ENCODE measurements at places on chromosomes 6 and 20.

DNA sequence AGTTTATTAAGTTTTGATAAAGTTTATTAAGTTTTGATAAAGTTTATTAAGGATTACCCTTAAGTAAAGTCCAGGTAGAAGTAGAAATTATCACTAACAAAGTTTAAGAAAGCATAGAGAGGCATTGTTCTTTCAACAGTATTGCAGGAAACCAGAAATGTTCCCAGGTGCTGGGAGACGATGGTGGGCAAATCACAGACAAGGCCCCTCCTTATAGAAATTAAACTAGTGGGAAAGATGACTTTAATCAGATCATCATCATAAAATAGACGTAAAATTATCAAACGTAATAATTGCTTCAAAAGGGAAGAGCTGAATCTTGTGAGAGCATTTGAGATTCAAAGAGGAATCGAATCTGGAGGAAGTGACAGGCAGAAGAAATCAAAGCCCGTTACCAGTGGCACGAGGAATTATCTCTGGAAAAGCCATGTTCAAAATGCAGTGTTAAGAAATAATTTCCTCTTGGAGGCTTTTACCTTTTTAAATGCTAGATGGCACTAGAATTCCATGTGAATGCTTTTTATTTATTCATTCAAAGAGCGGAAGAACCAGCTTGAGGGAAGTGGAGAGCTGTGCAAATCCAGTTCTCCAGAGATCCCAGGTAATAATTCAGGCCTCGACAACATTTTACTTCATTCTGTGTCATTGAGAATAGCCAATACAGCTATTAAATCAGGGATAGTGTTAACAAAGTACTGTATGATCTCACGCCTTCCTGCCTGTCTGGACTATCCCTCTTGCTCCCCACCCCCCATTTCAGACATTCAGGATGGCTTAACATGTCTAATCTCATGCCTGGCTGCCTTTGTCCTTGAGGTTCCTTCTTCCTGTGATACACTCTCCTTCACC, 1.0 kb upstream of the APMAP start:
- no peak for DNase-seq

GRCh38 chr20:23366384-23366783, 4.4 kb downstream of the GZF1 start:
- DNase-seq: no peak

DNA sequence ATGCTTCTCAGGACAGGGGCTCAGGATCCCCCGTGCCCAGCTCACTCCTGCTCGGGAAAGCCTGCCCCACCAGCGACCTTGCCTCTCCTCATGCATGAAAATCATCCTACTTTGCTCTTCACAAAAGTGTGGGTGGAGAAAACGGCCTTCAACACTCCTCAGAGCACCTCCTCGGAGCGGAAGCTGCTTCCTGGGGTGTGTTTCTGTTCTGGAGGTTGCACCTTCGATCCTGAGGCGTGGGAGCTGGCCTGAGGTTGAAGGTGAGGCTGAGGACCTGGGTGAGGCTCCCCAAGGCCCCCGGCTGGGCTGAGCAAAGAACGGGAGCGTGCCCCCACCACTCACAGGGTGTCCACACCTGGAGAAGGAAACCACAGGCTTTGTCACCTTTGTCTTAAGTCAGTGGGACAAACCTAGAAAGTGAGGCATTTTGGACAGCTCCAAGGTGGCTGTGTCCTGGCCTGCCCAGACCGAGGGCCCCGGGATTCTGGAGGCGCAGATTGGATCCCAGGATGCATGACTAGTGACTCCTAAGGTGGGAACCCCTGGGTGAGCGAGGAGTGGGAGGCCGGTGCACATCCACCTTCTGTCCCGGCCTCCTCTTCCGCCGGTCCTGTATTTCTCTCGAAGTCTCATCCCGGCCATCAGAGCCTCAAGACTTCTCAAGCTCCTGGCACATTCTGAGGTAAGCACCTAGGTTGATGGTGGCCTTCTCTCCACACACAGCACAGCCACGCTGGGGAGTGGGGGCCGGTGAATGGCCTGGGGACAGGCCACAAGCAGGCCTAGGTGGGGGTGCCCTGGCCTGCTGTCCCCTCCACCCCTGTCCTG, 104.7 kb downstream of the TMEM242 start:
- DNase-seq: no peak

- no peak for DNase-seq
These were observed 155.9 kb downstream of the NRN1 start for GRCh38 chr6:5850848-5851255.

DNA sequence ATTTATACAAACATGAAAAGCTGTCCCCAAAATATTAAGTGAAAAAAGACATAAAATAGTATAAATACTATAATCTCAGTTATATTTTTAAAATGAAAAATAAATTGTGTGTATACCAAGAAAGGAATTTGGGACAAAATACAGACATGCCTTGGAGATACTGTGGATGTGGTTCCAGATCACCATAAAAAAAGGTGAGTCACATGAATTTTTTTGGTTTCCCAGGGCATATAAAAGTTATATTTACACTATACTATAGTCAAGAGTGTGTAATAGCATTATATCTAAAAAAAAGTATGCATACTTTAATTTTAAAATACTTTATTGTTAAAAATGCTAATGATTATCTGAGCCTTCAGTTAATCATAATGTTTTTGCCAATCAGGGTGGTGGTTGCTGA, 17.4 kb upstream of the SDHAF4 start:
- no peak for DNase-seq

DNA sequence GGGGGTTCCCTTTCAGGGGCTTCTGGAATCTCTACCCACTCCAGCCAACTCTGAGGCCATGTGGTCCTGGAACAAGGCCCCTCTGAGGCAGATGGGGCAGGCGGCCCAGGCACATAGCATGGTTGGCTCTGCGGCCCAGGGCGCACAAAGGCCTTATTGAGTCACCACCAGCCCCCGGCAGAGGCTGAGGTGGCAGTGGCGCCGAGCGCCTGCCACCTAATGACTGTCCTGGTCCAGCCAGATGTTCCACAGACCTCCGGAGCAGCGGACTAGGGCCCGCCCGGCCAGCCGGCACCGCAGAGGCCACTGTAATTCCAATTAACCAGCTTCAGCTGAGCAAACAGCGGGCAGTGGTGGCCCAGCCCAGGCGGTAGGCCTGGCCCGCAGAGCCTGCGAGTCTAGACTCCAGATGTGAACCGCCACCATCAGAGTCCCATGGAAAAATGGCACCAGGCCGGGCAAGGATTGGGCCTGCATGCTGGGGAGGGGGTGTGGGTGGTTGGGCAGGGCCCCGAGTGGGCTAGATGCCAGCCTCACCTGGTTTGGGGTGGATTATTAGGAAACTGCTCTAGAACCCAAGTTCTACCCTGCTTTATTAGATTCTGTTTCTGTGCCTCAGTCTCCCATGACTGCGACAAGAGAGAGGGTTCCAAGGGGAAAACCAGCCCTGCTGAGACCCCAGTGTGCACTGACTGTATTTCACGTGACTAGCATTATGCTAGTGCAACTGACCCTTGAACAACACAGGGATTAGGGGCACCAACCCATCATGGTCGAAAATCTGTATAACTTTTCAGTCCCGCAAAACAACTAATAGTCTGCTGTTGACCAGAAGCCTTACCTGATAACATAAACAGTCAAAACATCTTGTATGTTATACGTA, 34.1 kb upstream of the ID1 start:
- DNase-seq: no peak

- DNase-seq: peak; percentile 10
These were observed 25.1 kb upstream of the KIAA0408 start for GRCh38 chr6:127484212-127484863.

DNA sequence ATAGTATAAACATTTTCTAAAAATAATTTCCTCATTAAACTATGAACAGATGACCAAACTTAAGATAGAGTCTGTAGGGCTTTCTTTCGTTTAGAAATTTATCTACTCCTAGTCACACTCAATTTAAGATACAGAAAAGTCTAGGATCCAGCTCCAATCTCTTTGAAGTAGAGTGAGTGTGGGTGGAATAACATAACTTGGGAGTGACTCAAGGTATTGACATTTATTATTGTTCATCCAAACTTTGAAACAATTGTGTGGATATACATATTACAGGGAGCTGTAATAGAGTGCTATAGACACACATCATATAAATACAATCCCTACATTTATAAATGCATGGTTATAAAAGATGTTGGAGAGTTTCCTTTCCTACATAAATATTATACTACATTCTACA, 715.2 kb upstream of the MANEA start:
- DNase-seq: no peak

GRCh38 chr6:4937414-4937813, 66.4 kb downstream of the RPP40 start:
- no peak for DNase-seq

All from stimulated activated naive CD8-positive, alpha-beta T cell treated with anti-CD3 and anti-CD28 coated beads, Interleukin-15, amount 100 ng/mL, for 72 hours (primary cell).